Immature natural killer cell (primary cell): ENCODE measurements at places on chromosomes 5 and 9. TPM values are rescaled to one million over a fixed set of nuclear protein-coding genes. Genes with fewer than 3 reads are reported as not detected.

DNA sequence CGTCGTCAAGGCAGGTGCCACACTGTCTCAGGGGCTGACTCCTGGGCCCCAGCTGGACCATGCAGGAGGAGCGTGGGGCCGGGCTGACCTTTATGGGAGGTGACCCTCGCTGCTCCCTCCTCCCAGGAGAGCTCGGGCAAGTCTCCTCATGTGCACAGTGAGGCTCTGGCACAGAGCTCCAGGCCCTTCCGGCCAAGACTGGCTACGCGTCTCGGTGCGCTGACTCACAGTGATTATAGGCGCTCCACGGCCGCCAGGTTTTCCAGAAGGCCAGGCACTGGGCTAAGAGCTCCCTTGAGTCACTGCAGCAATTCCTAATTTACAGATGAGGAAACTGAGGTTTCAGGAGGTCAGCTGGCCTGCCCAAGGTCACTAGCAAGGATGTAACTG, 47.4 kb downstream of the VAV2 start:
- no peak for DNase-seq

GRCh38 chr5:175710326-175710725, 52.5 kb downstream of the HRH2 start:
- DNase-seq, result no peak

The ANKRD31 gene
- polyA plus RNA-seq, result not detected

The DBN1 gene
- 0.93 TPM for polyA plus RNA-seq

GRCh38 chr5:15483351-15484097, 16.5 kb upstream of the FBXL7 start:
- no peak for DNase-seq

DNA sequence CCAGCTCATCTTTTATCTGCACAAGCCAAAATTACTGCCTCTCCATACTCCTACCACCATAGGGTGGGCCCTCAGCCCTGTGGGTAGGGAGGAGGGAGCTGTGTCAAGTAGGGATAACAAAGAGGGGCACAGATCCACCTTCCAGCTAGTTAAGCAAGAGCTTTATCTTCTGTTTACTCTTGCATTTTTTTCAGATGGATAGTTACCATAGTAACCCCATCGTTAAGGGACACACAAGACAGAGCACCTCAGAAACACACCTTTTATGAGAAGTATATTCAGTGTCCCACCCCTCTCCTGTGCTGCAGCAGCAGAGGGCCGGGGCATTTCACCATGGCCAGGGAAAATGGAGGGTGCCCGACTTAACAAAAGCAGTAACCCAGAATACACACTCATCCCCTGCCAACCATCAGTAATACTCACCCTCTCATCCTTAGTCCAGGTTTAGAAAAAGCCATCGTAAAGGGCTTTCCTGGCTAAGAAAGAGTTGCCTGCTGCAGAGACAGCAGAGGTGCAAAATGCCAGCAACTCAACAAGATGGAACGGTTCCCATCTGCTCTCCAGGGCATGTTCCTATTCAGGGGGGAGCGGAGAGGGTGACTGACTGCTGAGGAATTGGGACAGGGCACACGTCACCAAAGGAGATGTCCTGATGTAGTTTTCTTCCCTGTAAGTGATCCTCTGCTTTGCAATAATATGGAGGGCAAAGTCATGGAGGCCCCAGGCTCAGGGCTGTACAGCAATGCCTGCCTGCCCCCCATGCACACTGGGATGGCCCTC, 25.1 kb downstream of the MACROH2A1 start:
- DNase-seq, result no peak

- no peak for DNase-seq
Observed at GRCh38 chr9:91378695-91379127, 17.0 kb upstream of the AUH start.

GRCh38 chr5:119307170-119307569, 48.6 kb upstream of the TNFAIP8 start:
- no peak for DNase-seq

- peak; percentile 30 for DNase-seq
Observed at GRCh38 chr5:64634997-64635686, 55.2 kb upstream of the SHISAL2B start.

The C5orf22 gene
- 22.9 TPM for polyA plus RNA-seq

The PRUNE2 gene
- 0.24 TPM for polyA plus RNA-seq

- no peak for DNase-seq
Observed at GRCh38 chr5:763998-764781, 20.3 kb downstream of the ZDHHC11B start.

DNA sequence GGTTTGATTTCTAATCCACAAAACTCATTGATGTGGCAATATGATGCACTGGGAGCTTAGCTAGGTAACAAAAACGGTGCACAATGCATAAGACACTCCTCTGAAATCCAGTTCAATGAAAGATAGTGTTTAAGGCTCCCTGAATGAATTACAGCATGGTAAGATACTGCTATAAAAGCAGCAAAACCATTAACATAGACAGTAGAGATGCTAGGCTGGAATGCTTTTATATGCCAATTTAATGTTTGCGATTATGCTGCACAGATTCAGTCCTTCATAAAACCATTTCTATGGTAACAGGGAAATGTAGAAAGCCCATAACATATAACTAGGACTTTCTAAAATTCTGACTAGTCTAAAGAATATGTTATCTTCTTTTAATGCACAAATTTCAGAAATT, 180.8 kb upstream of the NUDT12 start:
- DNase-seq, result no peak

DNA sequence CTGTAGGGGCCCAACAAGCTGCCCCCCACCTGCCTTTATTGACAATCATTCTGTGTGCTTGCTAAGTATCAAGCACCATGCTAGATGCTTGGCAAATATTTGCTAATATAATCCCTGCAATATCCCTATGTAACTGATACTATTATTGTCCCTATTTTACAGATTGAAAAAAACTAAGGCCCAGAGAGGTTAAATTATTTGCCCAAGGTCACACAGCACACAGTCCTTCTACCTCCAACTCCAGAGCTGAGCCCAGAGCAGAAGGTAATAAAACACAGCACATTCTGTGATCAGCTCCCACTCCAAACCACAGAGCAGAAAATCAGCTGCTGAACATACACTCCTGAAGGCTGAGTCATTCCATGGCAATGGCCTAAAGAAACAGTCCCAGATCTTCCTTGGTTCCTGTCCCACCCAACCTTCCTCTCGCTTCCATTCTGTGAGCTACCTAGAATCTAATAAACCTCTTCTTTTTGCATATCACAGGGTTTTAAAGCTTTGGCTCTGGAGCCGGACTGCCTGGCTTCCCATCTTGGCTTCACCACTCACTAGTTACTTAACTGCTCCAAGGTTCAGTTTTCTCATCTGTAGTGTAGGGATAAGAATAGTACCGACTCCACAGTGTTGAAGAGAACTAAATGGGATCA, 66.7 kb upstream of the ADRA1B start:
- no peak for DNase-seq

DNA sequence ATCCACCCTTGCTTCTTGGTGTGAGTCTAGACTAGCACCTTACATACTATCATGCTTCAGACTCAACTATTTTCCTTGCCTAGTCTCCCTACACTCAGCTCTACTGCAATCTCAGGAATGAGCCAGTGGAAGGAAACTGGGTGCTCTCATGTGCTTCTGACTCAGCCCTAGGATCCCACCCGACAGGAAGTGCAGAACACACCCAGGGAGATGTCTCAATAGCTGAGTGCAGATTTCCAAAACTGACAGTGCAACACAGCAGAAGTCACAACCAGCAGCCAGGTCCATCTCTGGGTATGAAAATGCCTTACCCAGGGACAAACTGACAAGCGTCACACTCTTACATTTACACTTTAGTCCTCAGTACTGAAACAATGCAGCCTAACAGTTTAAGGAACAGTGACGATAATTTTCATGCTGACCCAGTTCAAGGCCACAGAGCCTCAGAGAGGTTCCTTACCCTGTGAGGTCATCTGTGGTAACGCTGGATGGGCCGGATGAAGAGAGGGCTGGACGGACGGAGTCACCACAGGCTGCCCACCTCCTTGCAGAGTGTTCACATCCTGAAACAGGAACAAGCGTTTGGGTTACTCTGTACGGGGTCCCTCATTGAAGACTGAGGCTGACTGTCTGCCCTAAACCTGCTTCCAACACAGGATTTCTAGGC, 33.0 kb downstream of the FKBP15 start:
- DNase-seq, result no peak

GRCh38 chr9:83119873-83120272, 56.9 kb upstream of the RASEF start:
- DNase-seq, result no peak

GRCh38 chr5:93415819-93416218, 165.2 kb downstream of the NR2F1-AS1 start:
- no peak for DNase-seq

DNA sequence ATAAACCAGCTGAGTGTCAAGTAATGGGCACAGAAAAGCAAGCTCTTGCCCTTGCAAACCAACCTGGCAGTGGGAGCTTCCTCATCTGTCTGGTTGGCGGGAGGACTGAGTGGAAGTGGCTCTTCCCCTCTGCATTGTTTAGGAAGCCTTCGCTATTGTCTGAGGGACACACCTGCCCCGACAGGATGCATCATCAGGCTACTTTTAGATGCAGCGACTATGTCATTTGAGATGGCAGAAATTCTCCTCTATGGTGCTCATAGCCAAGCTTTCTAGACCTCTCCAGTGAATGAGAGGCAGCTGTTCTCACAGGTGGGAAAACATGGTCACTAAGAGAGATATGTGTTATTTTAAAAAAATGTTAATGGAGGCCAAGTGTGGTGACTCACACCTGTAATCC, 104.0 kb downstream of the DOCK8 start:
- DNase-seq, result no peak

DNA sequence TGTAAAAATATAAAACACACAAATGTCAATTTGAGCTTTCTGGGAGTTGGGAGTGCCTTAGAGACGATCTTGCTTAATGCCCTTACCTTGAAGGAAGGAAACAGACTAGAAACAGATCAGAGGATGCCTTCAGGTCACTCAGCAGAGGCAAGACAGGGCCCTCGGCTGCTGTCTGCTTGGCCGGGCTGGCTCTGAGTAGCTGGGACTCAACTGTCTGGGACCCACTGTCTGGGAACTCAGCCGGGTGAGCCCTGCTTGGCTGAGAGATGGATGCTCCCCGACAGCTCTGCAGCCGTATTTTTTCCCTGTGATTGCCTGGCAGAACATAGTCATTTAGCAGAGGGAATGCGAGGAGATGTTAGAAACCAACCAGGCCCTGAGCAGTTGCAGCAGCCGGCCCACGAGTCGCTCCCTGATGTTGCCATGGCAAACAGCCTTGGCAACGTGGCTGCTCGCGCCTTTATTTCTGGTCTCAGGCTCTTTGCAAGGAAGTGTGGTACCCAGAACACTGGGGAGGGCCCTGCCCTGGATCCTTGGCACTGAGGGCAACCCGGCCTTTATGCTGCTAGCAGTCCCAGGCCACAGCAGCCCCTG, 10.9 kb downstream of the PPARGC1B start:
- DNase-seq, result no peak

- no peak for DNase-seq
Observed at GRCh38 chr9:92617951-92618510, 51.9 kb downstream of the IPPK start.

DNA sequence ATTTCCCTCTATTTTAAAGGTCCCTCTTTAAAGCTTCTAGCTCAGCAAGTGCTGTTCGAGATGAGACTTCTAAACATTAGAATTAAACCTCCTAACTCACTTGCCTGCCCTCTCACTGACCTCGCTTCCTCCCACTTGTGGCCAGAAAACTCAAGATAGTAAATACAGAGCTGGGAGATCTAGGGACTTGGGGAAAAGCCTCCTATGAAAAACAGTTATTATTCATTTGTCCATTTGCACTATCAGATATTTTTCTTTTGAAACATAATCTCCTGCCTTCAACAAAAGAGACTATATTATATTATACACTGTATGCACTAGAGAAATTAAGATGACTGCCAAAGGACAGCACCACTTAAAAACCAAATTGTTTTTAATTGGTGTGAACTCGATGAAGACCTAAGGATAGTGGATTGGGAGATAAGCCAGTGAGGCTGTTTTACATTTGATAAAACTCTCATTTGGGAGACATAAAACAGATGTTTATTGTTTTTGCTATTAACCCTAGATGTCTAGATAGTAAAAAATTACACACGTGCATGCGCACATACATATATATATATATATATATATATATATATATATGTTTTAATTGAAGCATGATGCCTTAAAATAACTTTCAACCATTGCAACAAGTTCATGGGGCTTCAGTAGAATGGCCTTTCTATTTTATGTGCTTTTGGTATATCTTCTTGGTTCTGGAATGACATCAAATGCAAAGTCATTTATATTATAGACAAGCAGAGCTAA, 229.4 kb downstream of the ADAMTSL1 start:
- no peak for DNase-seq

DNA sequence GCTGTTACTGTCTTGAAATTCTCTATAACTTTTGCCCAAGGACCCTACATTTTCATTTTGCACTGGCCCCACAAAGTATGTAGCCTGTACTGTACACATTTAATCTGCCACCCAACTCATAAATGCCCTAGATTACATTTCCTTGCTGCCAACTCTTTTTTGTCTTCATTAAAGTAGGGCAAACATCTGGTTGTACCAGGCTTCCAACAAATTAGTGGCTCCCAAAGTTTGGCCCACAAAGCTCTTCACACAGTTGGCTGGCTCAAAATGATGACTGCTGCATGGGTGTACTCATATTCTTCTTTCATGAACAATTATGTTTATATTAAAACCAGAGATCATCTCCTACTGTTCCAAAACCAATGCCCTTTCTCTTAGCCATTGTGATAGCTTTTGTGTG, 45.3 kb downstream of the GNA14 start:
- no peak for DNase-seq
